ENCODE measurements at places on chromosomes 2 and 18. TPM values are rescaled to one million over a fixed set of nuclear protein-coding genes. Genes with fewer than 3 reads are reported as not detected.

- no peak for DNase-seq
Measured at GRCh38 chr18:77086656-77087392, 45.8 kb downstream of the MBP start.

GRCh38 chr18:23337599-23338444 lies 115.3 kb upstream of the RIOK3 start:
- no peak for DNase-seq

DNA sequence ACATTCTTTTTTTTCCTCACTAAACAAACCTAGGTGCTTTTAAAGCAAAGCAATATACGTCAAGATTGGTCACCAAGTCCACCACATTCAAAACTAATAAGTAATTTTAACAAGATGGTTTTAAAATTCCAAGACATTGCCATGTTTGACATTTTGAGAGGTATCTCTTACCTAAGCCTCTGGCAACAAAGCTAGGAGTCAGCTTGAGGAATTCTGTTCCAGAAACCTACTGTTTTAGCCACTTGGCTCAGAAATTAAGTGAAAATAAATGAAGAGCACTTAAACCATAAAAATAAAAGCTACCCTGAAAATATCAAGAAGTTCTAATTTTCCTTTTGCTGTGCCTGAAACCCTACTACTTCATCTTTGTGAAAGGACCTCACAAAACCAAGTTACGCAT lies 30.0 kb upstream of the CHMP3 start:
- DNase-seq, result no peak

DNA sequence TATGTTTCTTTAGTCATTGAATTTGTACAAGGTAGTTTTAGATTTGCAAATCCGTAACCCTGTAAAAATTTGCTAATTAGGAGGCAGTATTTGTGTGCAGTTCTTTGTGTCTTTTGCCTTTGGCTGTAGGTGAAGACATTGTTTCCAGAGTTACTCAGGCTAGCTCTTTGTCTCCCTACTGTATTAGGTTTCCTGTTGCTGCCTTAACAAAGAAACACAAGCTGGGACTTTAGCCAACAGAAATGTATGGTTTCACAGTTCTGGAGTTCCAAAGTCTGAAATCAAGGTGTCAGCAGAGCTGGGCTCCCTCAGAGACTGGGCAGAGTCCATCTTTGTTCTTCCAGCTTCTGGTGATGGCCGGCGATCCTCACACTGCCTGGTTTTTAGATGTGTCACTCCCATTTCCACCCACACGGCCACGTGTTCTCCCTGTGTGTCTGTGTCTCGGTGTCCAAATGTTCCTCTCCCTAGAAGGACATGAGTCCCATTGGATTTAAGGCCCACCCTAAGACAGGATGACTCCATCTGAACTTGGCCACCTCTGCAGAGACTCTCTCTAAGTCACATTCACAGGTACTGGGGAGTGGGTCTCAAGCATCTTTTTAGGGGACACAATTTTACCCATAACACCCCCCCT lies 309.7 kb downstream of the GALR1 start:
- DNase-seq, result no peak

The EMILIN1 gene
- 43.4 TPM for polyA plus RNA-seq

GRCh38 chr2:38599706-38600105 lies 3.0 kb downstream of the HNRNPLL start:
- DNase-seq, result no peak

DNA sequence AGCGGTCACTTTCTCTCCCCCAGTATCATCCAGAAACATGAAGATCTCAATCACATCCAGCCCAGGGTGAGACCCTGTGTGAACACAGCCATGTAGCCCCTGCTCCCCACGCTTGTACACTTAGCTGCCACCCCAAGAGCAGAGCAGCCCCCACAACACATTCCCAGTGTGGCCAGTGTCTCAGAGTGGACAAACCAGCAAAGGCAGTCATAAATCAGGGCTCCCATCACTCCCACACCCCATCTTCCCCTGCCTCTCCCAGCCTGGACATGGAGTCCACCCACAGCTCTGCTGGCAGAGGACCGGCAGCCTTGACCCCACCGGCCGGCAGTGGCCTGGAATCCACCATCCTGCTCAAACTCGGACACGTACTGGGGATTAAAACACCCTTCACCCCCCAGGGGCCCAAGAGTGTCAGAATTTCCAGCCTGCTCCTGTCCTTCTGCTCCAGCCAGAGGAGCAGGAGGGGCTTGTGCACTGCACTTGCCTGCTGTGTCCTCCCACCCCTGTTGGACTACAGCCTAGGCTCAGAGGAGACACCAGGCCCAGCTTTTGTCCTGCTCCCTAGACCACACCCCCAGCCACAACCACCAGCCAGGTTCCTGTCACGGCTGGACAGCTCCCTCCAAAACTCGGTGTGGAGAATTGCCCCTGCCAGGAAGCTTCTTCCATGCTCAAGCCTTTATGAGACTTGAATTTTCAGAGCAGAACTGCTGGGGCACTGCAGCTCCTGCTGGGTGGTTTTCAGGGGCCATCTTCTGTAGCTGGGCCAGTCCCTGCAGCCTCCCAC lies 206.1 kb downstream of the SMAD2 start:
- DNase-seq, result no peak

DNA sequence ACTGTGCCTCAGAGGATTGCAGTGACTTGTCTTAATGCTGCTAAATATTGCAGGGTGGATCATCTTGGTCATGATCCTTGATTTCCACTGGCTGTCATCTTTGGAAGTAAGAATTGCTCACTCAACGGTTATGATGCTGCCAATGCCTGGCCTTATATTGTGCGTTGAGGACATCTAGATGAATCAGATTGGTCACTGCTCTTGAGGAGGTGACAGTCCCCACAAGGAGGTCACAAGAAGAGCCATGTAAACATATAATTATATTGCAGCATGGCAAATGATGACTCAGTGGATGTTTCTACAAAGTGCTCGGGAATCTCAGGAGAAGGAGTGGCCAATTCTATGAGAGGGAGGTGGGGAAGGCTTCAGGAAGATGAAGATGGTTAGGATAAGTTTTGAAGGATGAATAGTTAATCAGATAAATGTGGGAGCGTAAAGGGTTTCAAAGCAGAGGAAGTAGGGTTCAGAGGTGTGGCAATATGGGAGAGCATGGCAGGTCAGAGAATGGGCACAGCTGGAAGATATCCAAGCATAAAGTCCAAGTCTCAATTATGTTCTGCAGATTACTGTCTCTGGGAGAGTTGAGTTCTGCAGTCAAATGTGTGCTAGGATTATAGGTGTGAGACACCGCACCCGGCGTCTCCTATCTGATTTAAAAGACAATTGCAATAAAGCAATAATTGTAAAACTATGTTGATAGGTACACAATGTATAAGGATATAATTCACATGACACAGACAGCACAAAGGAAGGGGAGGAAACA lies 21.3 kb upstream of the TMEM131 start:
- DNase-seq, result no peak

DNA sequence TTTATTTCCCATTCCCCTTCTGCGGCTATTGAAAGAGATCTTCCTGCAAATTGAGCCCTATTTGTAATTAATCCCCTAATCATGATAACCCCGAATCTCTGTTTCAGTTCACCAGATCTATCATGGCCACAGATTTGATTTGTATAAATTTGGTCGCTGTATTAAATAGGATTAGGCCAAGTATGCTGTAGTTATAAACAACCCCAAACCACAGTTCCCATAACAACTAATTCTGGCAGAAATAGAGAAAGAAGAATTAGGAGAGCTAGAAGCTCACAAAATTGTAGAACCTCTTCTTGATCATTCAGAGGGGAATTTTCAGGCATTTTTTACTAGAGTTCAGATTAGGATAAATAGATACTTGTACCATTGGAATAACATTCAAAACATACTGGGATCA lies 433.7 kb upstream of the TNP1 start:
- no peak for DNase-seq

The CD302 gene
- 4.0 TPM for polyA plus RNA-seq

GRCh38 chr2:169711751-169712509 lies 17.7 kb downstream of the PHOSPHO2 start:
- DNase-seq, result no peak
